NCI-H1092 (cell line): ENCODE measurements at places on chromosomes 7 and 10.
A peak's percentile ranks its signal among the peaks of the same experiment; 100 is the strongest.

- no peak for DNase-seq
Observed at GRCh38 chr10:97573021-97573420, 442 bp downstream of the ANKRD2 start.

GRCh38 chr7:131307627-131308026 is 20.0 kb upstream of the MKLN1 start:
- DNase-seq: no peak

DNA sequence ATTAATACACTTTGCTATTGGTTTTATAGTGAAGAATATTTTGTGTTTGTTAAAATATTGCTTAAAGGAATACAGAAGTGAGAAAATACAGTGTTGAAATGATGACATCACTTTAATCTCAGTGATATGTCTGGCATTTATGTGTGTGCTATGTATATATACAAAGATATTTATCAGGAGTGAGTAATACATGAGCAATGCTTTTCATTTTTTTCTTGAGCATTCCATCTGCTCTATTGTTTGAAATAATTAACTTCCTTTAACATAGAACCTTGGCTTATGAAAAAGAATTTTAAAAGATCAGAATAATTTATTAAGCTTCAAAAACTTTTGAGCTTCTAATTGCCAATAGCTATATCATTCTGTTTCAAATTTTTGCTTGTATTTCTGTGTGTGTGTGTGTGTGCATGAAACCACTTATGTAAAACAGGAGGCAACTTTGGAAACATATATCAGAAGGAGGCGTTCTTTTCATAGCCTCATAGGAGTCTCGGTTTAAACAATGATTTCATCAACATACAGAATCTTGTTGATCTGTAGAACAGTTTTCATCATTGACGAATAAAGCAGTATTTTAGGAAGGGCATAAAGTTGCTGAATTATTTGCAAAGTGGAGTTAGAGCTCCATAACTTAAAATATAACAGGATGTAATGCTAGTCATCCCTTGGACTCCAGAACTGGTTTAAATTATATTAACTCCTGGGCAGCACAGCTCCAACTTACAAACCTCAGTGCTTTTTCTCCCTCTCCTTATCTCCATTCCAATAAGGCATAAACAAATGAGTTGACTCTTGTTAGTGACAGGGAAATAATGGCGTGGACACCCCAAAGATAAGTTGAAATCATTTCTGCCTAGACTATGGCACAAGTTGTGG is 228.4 kb upstream of the DGKB start:
- DNase-seq: no peak

GRCh38 chr7:140062528-140063299 is at the start of gene PARP12:
Gene PARP12, minus strand, starts transcription at chr7:140062951. Its CDS starts 104 bp downstream, at chr7:140062847.
- DNase-seq: peak; percentile 68

DNA sequence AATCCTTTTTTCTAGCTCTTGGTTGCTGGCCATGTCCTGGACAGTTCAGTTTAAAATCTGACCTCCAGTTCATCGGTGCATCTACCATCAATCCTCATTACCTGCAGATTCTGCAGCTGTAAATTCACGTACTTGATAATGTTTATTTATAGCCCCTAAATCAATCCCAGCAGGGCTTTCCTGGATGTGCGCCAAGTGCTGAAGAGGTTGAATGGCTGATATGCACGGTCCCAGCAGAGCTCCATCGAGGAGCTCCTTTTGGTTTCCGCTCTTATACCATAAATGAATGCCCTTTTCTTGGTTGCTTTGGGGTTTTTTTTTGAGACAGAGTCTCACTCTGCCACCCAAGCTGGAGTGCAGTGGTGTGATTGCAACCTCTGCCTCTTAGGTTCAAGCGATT is 91.2 kb upstream of the CCZ1B start:
- DNase-seq: peak; percentile 41

- no peak for DNase-seq
Observed at GRCh38 chr10:43077421-43078171, 727 bp downstream of the RET start.

GRCh38 chr10:121221072-121221471 is 369.9 kb downstream of the WDR11 start:
- no peak for DNase-seq

- no peak for DNase-seq
Observed at GRCh38 chr10:89482256-89482655, 53.1 kb downstream of the SLC16A12 start.

DNA sequence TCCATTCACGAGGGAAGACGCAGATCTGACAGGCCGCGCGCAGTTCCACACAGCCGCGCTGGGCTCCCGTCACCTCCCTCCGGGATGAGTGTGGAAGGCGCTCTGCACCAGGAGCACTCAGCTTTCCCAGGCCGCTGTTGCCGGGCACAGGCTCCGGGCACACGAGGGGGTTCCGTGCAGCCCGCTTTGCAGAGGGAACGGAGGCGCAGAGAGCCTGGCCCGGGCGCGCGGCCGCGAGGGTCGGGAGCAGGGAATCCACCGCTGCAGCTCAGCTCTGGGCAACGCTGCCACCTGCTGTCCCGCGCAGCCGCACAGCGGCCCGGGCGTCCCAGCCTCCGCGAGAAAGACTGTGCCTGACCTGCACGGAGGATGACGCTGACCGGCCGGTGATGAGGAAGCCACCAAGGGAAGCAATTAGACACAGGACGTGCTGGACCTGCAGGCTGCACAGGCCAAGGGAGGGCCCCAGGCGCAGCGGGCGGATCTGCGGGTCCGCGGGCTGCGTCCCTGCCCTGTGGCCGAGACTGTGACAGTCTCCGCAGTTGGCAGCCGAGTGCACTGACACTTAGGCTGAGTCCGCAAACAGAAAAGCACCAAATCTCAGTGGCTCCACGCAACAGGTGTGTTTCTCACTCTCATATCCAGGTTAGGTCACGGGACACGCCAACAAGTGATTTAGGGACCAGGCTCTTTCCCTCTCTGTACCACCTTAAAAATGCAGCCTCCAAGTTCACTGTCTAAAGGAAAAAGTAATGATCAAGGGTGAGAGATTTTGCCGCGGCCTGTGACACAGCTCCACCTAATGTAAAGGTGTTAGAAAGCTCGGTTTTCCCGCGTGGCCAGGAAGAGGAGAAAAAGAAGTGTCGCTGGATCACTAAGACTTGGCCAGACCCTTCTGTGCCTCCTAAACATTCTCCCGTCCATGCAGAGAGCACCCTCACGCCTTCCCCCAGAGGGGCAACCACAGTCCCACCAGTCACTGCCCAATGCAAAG is 94.5 kb downstream of the SEC61G start:
- DNase-seq: peak; percentile 74

- no peak for DNase-seq
Observed at GRCh38 chr10:61897671-61898434, 3.6 kb upstream of the ARID5B start.

DNA sequence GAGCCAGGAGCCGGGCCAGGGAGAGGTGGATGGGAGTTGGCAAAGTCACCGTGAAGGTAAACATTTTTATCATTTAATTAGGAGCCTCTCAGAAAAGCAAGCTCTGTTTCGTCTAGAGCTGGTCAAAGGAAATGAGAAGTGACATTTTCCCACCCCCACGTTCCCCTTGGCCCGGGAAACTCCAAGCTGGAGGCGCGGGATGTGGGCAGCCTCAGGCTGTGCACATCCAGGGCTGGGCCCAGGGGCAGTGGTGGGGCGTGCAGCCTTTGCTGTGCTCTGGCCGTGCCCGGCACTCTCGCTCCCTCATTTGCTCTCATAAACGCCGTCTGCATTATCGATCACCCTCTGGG is 135.6 kb upstream of the RET start:
- no peak for DNase-seq

DNA sequence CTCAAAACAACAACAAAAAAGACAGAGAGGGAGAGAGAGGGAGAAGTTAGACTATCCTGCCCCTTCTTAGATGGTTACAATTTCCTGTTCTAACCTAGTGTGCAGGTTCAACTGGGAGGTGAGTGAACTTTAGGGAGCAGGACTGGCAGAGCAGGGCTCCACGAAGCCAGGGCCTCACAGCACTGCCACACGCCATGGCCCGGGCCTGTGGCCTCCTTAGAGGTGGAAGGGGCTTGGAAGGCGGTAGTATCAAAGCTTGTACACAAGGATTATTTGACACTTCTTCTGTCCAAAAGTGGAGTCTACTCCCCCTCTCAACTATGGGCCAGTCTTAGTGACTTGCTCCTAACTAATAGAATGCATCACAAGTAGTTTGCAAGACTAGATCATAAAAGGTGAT is 62.9 kb upstream of the TMEM72 start:
- DNase-seq: no peak

GRCh38 chr7:33632840-33633525 is 272.4 kb upstream of the BMPER start:
- DNase-seq: no peak

DNA sequence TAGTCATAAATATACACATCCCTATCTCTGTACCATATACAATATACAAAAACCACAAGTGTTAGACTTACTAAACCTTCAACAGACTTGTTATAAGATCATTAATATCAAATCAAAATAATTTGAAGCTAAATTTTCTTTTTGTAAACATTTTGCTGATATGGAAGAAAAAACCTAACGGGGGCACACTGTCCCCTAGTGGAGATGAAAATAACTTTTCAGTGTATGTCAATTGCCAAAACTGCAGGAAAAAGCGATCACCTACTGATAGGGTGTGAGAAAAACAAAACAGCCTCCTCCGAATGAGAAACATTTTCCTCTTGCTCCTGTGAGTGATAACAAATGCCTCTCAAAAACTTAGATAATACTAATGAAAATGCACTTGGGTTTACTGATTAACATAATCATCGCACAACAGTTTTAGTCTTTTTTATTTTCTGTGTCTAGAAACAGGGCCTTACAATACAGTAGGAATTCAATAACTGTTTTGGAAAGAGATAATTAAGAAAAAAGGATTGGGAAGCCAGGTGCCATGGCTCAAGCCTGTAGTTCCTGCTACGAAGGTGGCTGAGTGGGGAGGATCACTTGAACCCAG is 322.7 kb downstream of the CRPPA start:
- DNase-seq: no peak

GRCh38 chr10:49643241-49644034 is 29.6 kb downstream of the CHAT start:
- DNase-seq: no peak

DNA sequence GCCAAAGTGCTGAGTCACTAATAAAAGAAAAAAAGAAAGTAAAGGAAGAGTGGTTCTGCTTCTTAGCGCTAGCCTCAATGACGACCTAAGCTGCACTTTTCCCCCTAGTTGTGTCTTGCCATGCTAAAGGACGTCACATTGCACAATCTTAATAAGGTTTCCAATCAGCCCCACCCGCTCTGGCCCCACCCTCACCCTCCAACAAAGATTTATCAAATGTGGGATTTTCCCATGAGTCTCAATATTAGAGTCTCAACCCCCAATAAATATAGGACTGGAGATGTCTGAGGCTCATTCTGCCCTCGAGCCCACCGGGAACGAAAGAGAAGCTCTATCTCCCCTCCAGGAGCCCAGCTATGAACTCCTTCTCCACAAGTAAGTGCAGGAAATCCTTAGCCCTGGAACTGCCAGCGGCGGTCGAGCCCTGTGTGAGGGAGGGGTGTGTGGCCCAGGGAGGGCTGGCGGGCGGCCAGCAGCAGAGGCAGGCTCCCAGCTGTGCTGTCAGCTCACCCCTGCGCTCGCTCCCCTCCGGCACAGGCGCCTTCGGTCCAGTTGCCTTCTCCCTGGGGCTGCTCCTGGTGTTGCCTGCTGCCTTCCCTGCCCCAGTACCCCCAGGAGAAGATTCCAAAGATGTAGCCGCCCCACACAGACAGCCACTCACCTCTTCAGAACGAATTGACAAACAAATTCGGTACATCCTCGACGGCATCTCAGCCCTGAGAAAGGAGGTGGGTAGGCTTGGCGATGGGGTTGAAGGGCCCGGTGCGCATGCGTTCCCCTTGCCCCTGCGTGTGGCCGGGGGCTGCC is at the start of gene IL6:
Gene IL6 (plus strand): TSS at position 294 of the 807 bp plus-strand sequence. CDS start 63 bp downstream, at position 357.
- peak; percentile 75 for DNase-seq

GRCh38 chr10:22002591-22003176 is 846 bp downstream of the DNAJC1 start:
- no peak for DNase-seq

GRCh38 chr10:74813381-74814259 is 12.8 kb upstream of the KAT6B start:
- DNase-seq: no peak

DNA sequence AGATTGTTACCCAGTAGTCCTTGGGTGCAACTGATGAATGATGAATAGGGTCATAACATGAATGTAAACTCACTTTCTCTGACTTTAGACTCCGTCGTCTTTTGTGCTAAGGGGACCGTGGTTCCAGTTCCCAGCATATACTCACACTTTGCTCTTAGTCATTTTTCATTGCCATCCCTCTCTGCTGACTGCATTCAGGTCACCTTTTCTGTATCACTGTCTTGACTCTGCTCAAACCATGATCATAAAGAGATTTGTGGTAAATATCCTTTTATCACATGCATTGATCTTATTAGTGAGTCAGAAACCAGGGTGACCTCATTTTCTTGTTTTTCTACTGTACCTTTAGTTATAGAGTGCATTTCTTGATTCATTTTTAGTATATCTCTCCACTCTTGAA is 141.1 kb upstream of the AGR3 start:
- no peak for DNase-seq

DNA sequence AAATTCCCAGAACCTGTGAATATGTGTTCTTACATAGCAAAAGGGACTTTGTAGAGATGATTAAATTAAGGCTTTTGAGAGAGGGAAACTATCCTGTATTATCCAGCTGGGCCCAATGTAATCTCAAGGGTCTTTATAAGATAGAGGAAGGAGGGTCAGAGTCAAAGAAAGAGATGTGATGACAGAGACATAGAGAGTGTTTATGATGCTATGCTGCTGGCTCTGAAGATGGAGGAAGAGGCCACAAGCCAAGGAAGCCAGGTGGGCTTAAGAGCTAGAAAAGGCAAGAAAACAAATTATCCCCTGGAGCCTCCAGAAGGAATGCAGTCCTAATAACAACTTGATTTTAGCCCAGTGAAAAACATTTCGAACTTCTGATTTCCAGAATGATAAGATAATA is 15.3 kb upstream of the SKAP2 start:
- no peak for DNase-seq

DNA sequence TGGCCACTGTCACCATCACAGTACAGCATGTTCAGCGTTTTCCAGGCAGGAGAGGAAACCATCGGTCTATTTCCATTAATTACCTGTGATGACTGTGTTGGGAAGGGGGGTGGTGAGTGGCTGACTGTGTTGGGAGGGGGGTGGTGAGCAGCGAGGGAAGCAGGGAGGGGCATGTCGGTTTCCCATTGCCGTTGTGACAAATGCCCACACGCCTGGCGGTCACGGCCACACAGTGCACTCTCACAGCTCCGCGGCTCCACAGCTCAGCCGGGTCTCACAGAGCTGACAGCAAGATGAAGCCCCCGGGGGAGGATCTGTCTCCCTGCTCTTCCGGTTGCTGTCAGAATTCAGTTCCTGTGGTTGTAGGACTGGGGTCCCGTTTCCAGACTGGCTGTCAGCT is 39.0 kb downstream of the AP5Z1 start:
- DNase-seq: no peak

DNA sequence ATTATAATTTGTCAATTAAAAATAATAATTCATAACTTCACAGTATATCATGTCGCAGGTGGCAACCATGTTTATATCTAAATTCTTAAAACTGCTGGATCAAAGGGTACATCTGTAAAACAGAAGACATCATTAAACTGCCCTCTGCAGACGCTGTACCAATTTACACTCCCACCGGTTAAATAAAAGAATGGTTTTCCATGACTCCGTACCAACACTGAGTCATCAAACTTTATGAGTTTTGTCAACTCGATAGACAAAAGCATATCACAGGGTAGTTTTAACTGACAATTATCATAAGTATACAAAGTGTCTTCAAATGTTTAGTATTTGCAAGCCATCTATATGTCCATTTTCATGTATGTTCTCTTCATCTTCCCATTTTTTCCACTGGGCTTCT is 5.7 kb upstream of the GSTK1 start:
- DNase-seq: no peak
